ENCODE measurements at places on chromosomes 4 and X. TPM values are rescaled to one million over a fixed set of nuclear protein-coding genes. Genes with fewer than 3 reads are reported as not detected.

MORC4 gene
- 17.9 TPM for total RNA-seq

NKX3-2 gene
- 0.86 TPM for total RNA-seq

ADH1A gene
- total RNA-seq: 0.95 TPM

JCHAIN gene
- 1.4 TPM for total RNA-seq

CENPVL3 gene
- total RNA-seq: not detected

GASK1B gene
- 144 TPM for total RNA-seq

PUDP gene
- total RNA-seq: 15.7 TPM

TAF7L gene
- 0.36 TPM for total RNA-seq

ACOT9 gene
- 23.0 TPM for total RNA-seq

SPACA5B gene
- not detected for total RNA-seq

GC gene
- not detected for total RNA-seq

- H3K36me3 ChIP-seq: no peaks in the 10 kb centered on the region
- no peaks in the 10 kb centered on the region for H3K27me3 ChIP-seq
- DNase-seq: no peak
- H3K4me1 ChIP-seq: no peaks in the 10 kb centered on the region
- no peak overlapping the region for H3K27ac ChIP-seq
Observed at GRCh38 chrX:68048774-68049173, 384.5 kb downstream of the OPHN1 start.

DNA sequence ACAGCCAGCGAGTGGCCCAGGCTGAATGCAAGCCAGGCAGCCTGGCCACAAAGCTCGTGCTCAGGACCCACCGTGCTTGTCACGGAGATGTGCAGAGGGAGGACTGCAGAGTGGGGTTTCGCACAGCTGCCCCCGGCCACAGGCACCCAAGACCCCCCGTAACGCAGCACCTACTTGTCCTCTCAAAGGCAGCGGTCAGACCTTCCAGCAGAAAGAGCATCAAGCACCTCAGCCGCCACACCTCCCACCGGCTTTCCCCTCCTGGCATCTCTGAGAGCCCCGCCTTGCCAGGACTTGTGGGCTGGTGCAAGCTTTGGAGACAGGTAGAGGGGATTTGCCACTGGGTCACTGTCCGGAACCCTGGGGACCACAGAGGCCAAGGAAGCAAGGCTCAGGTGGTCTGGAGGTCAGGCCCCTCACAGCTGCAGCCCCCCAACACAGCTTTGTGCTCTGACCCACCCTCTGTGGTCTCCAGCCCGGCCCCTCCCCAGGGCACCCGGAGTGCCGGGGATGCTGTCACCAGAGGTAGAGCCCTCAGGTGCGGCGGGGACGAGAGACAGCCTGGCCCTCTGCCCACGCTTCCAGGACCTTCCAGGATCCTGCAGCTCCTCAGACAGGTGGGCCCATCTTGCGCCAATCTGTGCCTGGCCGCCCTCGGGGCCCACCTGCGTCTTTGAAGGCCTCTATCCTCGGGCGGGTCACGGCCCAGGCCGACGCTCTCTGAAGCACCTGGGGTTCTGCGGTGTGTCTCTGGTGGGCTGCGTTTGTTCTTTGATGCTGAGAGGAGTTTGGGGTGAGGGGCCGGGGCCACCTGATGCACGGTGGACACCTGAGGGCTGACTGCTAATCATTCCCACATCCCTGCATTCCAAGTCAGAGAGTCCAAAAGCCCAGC, 34.4 kb upstream of the HMX1 start:
- no peak for DNase-seq
- H3K27ac ChIP-seq: no peak overlapping the region
- H3K36me3 ChIP-seq: no peaks in the 10 kb centered on the region
- H3K27me3 ChIP-seq: no peaks in the 10 kb centered on the region
- H3K4me3 ChIP-seq: no peak overlapping the region

DNA sequence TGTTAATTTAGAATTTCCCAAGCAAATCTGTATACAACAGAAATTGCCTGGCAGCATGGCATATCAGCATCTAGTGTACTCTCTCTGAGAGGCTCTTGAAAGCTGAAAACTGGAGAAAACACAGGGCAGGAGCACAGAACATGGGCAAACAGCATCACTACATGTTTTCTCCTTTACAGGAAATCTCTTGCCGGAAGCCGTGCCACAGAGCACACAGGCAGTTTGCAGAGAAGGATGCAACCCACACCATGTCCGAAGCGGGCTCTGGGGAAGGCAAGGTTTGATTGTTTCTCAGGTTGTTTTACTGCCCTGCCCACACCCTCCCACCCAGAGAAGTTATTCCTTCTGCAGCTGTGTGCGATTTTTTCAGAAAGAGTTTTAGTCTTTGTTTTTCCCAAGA, 41.1 kb upstream of the FAM9C start:
- no peaks in the 10 kb centered on the region for H3K27me3 ChIP-seq
- no peak overlapping the region for H3K27ac ChIP-seq
- no peaks in the 10 kb centered on the region for H3K36me3 ChIP-seq
- no peak overlapping the region for H3K4me3 ChIP-seq

- no peaks in the 10 kb centered on the region for H3K36me3 ChIP-seq
- H3K27ac ChIP-seq: no peak overlapping the region
- no peak overlapping the region for H3K4me3 ChIP-seq
- no peaks in the 10 kb centered on the region for H3K27me3 ChIP-seq
- peaks cover 4% of the 10 kb centered on the region for H3K4me1 ChIP-seq
Observed at GRCh38 chr4:72312032-72312650, 256.9 kb downstream of the ADAMTS3 start.

DNA sequence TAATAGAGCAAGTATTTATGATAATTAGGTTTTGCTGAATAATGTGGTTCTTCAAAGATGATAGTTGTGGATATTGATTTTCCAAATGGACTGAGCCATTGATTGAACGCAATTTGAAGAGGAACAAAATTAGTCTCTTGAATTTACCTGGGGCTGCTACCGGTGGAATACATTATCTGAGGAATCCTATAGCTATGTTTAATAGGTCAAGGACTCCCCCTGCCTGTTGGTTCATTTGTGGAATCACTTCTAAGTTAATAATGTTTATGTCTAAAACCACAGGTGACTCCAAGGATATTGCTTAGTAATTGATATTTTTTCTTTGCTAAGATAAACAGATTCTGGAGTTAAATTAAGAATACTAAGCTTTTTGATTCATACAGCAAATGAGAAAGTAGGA, 576.0 kb upstream of the PABPC4L start:
- H3K27me3 ChIP-seq: no peaks in the 10 kb centered on the region
- no peaks in the 10 kb centered on the region for H3K4me1 ChIP-seq

DNA sequence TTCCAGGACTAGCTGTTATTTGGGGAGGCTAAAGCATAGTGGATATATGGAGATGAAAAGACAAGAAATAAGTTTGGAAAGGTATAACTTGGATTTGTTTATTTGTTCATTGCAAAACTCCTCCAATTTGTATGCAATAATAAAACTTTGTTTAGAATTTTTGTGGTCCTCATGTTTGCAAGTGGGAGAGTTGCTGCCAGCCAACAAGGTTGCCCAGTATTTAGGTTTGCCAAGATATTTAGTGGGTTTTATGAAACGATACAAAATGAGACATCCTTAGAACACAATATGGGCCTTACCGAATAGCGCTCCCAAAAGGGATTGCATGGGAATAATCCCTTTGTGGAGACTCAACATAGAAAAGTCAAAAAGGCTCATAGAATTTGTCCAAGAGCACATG, 162.1 kb downstream of the INPP4B start:
- no peaks in the 10 kb centered on the region for H3K4me1 ChIP-seq
- H3K27ac ChIP-seq: no peak overlapping the region
- no peaks in the 10 kb centered on the region for H3K36me3 ChIP-seq
- DNase-seq: no peak

DNA sequence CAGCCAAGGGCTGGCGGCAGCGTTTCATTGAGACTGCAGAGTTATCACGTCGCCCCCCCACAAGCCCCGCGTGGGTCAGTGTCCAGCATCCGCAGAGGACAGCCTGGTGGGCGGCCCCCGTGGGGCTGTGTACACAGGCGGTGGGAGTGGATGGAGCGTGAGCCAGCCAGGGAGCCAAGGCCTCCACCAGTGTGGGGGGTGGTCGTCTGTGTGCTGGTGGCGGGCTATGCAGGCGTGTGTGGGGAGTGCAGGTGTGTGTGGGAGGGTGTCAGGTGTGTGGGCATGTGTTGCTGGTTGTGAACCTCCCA, 56.5 kb upstream of the NKX1-1 start:
- no peaks in the 10 kb centered on the region for H3K36me3 ChIP-seq
- no peaks in the 10 kb centered on the region for H3K27me3 ChIP-seq
- no peak overlapping the region for H3K4me3 ChIP-seq
- no peak for DNase-seq
- no peaks in the 10 kb centered on the region for H3K4me1 ChIP-seq

DNA sequence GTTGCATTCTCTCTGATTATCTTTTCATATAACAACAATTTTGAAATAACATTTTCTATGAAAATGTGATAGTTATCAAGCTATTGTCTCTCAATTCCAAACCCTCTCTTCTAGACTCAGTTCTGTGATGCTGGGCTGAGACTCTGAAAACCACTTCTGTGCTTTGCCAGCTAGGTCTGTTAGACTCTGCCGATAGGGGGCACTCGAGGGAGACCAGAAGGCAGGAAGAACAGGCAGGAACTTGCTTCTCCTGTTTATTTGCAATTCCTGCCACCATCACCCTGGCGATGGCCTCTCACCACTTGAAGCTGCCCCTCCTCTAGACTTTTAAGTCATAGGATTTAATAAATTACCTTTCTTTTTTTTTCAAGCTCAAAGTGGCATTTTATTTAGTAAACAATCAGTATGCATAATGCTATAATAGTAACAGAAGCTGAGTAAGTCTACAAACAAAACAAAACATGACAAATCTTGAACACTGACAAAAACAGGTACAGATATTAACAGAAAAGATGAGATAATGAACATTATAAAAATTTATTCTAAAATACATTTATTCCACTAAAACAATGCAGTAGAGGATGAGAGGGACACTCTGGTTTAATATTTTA, 49.7 kb downstream of the RASL11B start:
- H3K4me3 ChIP-seq: no peak overlapping the region
- no peaks in the 10 kb centered on the region for H3K27me3 ChIP-seq
- no peaks in the 10 kb centered on the region for H3K36me3 ChIP-seq
- DNase-seq: peak; percentile 75

DNA sequence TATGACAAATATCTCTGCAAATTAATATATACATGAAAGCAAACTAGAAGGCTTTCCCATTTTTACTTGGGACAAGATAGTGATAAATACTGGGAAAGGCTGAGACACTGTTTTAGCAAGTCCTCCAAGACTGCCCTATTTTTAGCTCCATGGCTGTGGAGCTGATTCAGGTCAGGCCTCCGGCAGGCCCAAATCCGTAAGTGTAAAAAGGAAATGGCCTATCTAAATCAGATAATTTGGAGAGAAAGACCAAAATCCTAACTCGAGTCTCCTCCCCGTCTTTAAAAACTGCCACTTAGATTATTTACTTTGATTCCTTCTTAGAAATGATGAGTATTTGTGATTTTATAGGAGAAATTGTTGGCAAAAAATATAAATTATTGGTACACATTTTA, 2.9 kb downstream of the OTUD4 start:
- H3K4me1 ChIP-seq: peaks cover 10% of the 10 kb centered on the region
- no peaks in the 10 kb centered on the region for H3K27me3 ChIP-seq
- peak overlapping the region; percentile 68 for H3K4me3 ChIP-seq
- H3K36me3 ChIP-seq: no peaks in the 10 kb centered on the region

DNA sequence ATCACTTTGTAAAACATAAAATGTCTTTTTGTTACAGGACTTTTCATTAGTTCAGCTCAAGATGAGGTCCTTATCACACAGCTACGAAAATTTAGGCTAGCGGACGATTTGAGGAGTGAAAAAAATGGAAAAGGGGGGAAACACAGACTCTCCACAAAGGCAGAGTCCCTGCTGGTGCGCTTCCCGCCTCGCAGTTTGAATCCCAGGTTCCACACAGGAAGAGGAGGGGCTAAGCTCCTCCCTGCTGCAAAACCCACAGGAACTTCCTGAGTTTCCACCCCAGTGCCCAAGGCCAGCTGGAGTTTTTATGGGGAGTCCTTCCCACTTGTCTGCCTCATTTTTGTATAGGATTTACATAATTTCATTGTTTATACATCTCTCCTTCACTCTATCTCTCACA, 11.2 kb downstream of the ADAM29 start:
- no peak overlapping the region for H3K27ac ChIP-seq
- no peak overlapping the region for H3K4me3 ChIP-seq
- H3K27me3 ChIP-seq: no peaks in the 10 kb centered on the region
- H3K4me1 ChIP-seq: no peaks in the 10 kb centered on the region
- DNase-seq: no peak
- H3K36me3 ChIP-seq: no peaks in the 10 kb centered on the region

DNA sequence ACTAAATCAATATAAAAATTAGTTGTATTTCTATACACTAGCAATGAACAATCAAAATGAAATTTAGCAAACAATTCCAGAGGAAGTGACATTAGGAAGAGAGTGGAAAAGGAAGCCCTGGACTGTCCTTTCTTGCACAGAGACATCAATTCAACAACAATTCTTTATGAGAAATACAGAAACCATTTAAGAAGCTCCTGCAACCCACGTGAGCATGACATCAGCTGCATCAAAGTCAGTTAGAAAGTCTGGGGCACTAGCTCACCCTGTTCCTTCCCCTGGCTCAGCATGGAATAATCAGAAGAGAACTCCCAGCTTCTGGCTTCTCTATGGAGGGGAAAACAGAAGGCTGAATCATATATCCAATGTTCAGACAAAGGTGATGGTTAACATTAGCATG, 48.6 kb upstream of the STARD8 start:
- no peak overlapping the region for H3K27ac ChIP-seq
- no peaks in the 10 kb centered on the region for H3K4me1 ChIP-seq
- DNase-seq: no peak
- no peaks in the 10 kb centered on the region for H3K27me3 ChIP-seq

GRCh38 chrX:3943965-3944364, 230.5 kb upstream of the PRKX start:
- H3K36me3 ChIP-seq: no peaks in the 10 kb centered on the region
- H3K27me3 ChIP-seq: no peaks in the 10 kb centered on the region
- H3K27ac ChIP-seq: no peak overlapping the region
- H3K4me1 ChIP-seq: no peaks in the 10 kb centered on the region
- H3K4me3 ChIP-seq: no peak overlapping the region

DNA sequence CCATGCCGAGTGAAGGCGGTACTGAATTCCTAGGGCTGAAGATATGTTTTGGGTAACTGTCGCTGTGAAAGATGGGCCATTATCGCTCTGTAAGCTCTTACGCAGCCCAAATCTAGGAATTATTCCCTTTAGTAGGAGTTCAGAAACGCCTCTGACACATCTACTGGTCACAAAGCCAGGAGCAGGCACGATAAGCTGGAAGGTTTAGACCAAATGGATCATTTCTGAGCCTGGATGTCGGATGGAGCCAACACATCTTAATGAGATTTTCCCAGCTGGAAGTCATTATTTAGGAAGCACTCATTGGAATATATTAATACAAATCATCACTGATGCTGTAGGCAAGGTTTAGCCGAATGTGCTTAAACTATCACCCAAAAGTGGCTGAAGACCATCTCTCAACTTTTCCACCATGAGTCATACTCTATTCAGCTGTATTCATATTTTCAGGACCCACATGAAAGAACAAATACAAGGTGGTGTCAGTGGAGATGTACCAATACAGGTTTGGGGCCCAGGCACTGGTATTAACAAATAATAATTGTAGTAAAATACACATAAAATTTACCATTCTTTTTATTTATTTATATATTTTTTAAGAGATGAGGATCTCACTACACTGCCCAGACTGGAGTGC, 34.2 kb upstream of the ATRX start:
- no peak overlapping the region for H3K27ac ChIP-seq
- no peak overlapping the region for H3K4me3 ChIP-seq
- H3K27me3 ChIP-seq: no peaks in the 10 kb centered on the region
- no peaks in the 10 kb centered on the region for H3K36me3 ChIP-seq
- DNase-seq: no peak

Measured in ovary (tissue), 10 donors.